ENCODE measurements at places on chromosomes 5 and 9. TPM values are rescaled to one million over a fixed set of nuclear protein-coding genes. Genes with fewer than 3 reads are reported as not detected.

Gene MYOZ3
- 1.5 TPM for polyA plus RNA-seq

Gene ADAM19
- 0.67 TPM for polyA plus RNA-seq

Gene ZNF454
- polyA plus RNA-seq: not detected

Gene PITX1
- 5.4 TPM for polyA plus RNA-seq

Gene GGTA1
- polyA plus RNA-seq: 4.9 TPM

Gene RNF20
- polyA plus RNA-seq: 36.5 TPM

Gene LIFR
- polyA plus RNA-seq: 28.6 TPM

DNA sequence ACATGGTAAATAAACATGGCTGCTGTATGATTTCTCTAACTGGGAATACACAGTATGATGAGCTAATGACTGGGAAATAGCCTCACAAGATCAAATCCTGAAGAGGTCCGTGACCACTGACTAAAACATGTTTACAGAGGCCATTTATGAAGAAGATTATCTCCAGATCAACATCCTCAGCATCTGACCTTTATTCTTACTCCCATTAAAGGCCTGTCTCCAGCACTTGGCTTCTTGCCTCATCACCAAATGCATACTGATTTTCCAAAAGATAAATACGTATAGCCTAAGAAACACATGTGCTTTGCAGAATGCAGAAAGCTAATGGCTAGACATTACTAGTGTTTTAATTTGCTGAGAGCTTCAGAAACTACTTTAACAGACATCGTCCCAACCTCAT is 108.0 kb upstream of the TSLP start:
- no peak for DNase-seq

DNA sequence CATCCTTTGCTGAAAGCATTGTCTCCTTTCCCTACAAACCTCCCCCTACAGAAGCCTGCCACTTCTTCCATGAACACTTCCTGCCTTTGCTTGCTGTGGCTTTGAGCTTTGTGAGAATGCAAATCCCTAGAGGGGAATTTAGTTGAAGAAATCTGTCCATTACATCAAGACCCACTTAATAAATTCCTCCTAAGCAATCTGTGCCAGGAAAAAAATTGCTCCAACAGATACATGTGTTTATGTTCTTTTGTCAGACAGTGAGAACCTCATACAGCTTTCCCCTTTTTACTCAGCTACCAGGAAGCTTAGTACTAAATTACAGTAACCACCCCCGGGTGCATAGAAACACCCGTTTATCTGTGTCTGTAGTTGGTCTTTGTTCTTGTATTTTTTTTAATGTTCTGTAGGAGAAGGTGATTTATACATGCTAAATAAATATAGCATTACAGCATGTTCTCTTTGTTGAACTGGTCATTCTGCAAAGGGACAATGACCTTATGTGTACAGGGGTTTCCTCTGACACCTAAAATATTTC is 43.9 kb downstream of the SH3TC2 start:
- no peak for DNase-seq

GRCh38 chr9:37952731-37953130 is 48.8 kb upstream of the SLC25A51 start:
- no peak for DNase-seq

DNA sequence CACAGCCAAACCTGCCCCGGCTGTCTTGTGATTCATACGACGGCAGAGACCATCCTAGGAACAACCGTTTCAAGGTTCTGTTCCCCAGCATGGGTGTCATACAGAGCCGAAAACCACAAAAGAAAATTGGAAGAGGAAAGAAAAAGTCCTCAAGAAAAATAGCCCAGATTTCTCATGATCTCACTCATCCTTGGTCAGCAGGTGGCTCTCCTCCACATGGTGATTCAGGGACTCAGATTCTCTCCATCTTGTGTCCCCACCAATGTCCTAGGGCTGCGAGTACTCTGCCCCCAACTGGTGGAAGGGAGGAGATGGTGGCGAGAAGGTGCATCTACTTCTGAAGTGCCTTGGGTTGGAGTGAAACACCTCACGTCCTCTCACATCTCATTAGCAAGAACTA is 25.6 kb downstream of the PDZD2 start:
- peak; percentile 28 for DNase-seq

GRCh38 chr9:92187989-92188714 is 72.9 kb upstream of the SPTLC1 start:
- no peak for DNase-seq

DNA sequence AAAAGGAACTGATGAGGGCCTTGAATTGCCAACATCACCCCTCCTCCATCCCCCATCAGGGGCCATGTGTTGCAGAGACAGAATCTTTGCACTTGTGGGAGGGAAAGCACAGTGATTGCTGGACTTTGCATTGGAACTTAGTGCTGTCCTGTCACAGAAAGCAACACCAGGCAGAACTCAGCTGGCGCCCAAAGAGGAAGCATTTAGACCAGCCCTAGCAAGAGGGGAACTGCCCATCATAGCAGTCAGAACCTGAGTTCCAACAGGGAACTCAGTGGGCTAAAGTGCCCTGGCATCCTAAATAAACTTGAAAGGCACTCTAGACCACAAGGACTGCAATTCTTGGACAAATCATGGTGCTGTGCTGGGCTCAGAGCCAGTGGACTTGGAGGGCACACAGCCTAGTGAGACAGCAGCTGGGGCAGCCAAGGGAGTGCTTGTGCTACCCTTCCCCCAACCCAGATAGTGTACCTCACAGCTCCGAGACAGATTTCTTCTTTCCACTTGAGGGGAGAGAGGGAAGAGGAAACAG is 128.1 kb downstream of the ACTL7B start:
- no peak for DNase-seq

DNA sequence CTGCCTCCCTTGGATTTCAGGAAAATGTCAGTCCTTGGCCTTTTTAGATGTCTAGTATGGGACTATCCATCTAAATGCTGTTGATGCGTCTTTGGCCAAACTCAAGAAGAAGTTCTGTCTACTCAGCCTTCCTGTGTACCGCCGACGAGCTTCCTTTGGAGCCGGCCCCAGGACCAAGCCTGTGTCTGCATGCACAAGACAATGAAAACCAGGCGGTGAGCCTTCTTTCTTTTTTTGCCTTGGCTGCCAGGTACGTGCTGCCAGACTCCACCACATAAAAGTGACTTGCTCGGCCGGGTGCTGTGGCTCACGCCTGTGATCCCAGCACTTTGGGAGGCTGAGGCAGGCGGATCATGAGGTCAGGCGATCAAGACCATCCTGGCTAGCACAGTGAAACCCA is 6.0 kb upstream of the NEURL1B start:
- no peak for DNase-seq

DNA sequence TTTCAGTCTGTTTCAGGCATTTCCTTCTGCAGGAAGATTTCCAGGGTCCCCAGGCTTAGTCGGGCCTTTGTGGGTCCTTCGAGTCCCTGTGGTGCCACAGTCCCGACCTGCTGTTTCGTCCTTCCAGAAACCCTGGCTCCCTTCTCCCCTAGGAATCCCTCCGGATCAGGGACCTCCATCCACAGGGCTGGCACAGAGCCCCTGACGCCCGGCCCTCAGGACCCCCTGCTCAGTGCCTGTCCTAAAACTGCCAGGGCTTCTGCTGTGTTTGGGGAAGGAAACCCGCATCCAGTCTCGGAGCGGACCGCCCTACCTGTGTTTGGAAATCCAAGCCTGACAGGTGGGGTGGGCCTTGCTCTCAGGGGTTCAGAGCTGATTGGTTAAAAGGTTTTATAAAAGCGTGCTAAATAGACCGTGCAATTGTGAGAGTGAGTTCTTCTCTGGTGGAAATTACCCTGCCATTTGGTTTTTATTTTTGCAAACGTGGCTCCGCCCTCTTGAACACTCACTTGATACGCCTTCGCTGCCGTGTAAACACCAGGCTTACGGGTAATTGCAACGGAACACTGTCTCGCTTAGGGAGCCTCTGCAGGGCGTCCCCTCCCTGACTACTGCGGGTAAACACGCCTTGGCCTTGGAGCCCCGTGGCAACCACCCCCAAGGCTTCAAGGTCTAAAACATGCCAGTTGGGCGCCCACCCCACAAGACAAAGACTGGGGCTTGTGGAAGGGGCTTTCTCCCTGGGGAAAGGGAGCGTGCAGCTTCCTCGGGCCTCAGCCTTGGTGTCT is 121.2 kb downstream of the PHF2 start:
- no peak for DNase-seq

DNA sequence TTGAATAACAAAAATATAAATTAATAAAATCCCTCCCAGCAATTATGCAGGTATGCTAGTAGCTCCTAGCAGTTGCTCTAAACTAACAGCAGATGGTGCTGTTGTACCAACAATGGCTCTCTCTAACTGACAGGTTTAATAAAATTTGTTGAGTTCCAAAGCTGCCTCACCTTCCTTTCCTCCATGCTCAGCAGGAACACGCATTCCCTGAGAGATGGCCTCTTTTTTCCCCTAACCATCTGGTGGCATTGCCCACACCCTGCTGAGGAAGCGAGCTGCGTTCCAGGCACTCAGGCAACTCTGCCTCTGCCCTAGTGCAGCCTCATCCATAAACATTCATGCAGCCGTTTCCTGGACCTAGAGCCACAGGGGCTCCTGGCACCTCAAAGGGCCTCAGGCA is 106.2 kb downstream of the KLHL3 start:
- peak; percentile 58 for DNase-seq

GRCh38 chr5:35145691-35146317 is 84.5 kb downstream of the PRLR start:
- DNase-seq: no peak

DNA sequence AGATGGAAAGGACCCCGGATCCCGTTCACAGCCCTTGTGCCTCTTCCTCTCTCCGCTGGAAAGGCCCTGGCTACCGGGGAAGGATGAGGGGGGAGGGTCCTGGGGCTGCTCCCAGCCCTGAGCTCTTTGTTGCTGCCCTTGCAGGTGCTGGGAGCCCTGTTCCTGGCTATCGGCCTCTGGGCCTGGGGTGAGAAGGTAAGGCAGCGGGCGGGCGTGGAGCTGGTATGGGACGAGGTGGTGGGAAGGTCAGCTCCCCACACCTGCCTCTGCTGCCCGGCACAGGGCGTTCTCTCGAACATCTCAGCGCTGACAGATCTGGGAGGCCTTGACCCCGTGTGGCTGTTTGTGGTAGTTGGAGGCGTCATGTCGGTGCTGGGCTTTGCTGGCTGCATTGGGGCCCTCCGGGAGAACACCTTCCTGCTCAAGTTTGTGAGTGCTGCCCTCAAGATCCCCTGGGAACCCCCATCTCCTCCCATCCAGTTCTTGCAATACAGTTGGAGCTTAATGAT is 4.2 kb downstream of the TSPAN17 start:
- DNase-seq: no peak

DNA sequence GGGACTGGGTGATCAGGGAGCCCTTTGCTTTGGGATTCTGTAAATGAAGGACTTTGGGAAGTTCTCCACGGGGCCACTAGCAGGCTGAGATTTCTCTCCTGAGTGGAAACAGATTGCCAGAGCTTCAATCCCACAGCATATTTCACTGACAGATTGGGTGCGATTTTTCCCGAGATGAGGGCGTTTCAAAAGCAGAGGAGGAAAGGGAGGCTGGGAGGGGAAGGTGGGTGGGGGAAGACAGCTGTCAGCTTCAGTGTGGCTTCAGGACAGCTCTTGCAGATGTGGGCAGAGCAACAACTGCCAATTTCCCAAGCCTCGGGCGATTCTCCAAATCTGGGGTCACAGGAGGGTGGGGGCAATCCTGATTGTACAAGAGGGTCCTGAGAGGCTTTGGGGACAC is 258.5 kb upstream of the ADRA1B start:
- DNase-seq: no peak

DNA sequence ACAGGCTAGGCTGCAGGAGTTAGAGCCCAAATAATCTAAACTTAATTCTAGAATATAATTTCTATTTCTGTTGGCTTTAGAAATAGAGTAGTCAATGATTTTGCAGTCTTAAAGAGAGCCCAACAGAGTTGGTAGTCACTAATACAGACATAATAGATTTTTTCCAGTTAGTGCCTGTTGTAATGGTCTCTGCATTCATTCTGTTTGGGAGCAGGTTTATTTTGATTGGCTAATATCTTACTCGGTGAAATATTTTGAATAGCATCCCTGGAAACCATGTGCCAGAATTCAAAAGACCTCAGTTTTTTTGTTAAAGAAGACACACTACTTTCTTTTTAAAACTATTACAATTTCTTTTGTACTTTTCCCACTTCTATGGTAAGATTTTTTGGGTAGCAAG is 107.2 kb downstream of the RASGRF2 start:
- no peak for DNase-seq

- no peak for DNase-seq
Measured at GRCh38 chr5:79845448-79846197, 145.4 kb downstream of the MTX3 start.

DNA sequence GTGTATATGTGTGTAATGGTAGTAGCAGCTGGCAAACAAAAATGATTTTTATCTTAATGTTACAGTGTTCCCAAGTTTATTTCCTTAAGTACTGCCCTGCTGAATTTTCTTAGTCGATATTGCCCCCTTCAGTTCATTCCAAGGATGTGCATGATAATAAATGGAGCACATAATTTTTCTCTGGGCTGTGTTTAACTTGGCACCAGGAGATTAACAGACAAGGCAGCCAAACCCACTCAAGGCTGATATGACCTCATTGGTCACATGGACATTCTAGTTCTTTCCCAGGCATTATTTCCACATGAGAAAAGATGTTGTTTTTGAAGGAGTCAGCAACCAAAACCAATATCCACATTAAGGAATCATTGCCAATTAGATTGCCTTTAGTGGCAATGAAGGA is 61.8 kb downstream of the COX7C start:
- peak; percentile 62 for DNase-seq

GRCh38 chr9:68983522-68984424 is 30.1 kb downstream of the PRKACG start:
- DNase-seq: no peak

DNA sequence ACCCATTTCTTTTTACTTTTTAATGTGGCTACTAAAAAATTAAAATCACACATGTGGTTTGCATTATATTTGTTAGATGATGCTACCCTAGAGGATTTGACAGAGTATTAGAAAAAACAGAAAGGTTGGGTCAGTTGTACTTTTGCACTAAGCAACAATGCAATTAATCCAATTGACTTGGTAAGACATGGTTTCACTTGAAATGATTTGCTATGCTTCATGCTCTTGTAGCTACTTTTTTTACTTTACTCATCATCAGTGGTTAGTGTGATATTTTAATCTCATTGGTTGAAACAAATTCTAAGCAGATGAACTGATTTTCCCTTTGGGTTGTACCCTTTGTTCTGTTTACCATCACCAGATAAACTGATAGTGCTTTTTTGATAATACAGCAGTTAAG is 39.4 kb downstream of the HMHB1 start:
- no peak for DNase-seq

DNA sequence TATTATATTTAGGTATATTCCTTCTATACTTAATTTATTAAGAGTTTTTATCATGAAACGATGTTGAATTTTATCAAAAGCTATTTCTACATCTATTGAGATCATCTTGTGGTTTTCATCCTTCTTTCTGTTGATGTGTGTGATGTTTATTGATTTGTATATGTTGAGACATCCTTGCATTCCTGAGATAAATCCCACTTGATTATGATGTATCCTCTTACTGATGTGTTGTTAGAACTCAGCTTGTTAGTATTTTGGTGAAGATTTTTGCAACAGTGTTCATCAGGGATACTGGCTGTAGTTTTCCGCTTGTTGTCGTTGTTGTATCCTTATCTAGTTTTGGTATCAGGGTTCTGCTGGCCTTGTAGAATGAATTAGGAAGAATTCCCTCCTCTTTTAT is 213.6 kb downstream of the GDNF start:
- DNase-seq: no peak
